ENCODE measurements at places on chromosomes 4 and X. TPM values are rescaled to one million over a fixed set of nuclear protein-coding genes. Genes with fewer than 3 reads are reported as not detected.

DNA sequence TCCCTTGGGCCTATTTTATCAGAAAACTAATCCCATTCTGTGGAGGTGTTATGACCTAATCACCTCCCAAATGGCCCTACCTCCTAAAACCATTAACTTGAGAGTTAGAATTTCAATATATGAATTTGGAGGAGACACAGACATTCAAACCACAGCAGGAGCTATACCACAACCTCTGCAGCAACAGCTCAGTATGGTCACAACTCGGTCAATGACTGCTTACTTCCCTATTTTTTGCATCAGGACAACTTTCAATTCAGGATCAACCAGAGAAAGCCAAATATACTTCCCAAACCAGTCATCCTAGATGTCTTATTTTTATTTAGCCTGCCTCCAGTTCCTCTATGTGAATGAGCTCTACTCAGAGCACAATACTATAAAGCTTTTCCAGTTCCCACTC, 11.3 kb upstream of the SMARCA5 start:
- DNase-seq: no peak

DNA sequence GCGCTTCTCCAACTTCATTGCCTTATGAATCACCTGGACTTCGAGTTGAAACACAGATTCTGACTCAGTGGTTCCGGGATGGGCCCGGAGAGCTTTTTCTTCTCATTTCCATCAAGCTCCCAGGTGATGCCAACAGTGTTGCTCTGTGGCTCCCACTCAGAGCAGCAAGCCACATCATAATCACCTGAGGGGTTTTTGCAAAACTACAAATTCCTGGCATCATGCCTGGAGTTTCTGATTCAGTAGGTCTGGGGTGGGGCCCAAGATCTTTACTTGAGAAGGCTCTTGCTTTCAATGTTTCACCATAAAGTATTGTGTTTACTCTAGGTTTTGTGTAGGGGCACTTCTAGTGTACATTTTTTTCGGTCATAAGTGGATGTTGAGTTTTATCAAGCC, 7.0 kb downstream of the MTM1 start:
- DNase-seq: no peak

Gene PLK4
- total RNA-seq: 16.6 TPM

- DNase-seq: no peak
Measured at GRCh38 chr4:40423735-40424134, 88.6 kb downstream of the CHRNA9 start.

Gene NAP1L3
- not detected for total RNA-seq

DNA sequence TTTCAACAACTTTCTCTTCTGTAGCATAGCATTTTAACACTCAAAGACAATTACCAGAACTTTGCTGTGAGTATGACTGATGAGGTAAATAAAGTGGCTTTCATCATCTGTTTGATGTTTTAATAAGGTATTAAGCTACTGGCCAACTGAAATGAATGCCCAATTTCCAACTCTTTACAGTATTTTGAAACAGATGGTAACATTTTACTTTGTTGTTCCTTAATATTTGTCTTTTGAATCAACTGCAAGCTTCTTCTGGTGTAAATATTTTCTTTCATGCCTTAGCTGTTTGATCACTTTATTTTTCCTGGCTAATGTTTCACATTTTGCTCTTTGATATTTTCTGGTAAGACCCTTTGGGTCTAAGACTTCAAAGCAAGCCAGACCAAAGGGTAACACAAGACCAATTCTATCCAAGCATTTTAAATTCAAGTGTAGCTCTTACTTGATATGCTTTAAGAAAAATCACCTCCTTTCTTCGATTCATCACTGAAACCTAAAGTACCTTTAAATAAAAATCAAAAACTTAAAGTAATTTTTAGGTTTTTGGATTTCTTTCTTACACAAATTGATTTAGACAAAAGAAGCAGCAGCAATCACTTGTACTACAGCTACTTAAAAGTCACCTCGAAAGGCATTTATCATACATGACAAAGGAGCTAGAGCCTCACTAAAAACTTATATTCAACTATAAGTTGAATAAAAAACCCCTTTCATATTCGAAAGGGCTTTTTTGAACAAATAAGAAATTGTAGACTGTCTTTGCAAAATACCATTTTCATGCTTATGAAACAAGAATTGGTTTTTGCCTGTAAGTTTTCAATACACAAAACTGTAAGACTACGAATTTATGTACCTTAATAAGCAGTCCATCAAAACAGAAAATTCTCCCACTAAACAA, 57.6 kb downstream of the TBCK start:
- DNase-seq: no peak

- no peak for DNase-seq
Measured at GRCh38 chr4:105179539-105180401, 33.1 kb downstream of the TET2 start.

- no peak for DNase-seq
Measured at GRCh38 chrX:115378471-115378870, 89.0 kb downstream of the LUZP4 start.

Gene DDX53
- total RNA-seq: not detected

GRCh38 chr4:143337600-143338287, 1.1 kb downstream of the GAB1 start:
- peak; percentile 44 for DNase-seq

DNA sequence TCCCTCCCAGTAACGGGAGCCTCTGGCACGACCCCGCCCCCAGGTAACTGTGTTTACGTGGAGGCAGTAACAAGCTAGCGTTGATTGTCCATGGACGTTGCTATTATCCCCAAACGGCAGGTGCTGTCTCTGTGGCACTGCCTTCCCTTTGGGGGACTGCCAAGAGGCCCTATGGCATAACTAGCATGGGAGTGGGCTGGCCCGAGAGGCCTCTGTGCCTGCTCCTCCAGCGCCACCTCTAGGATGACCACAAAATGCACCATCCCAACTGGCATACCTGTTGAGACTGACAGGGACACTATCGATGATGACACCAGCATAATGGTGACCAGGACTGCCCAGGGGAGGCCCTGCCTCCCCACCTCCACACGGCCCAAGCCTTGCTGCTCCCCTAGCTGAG, 1.5 kb downstream of the SRPK3 start:
- DNase-seq: no peak

Gene TCP11X2
- not detected for total RNA-seq

Measured in G401 (cell line).